Hematopoietic multipotent progenitor cell treated with erythropoietin and hydrocortisone succinate and interleukin-3 and kit ligand, for 15 days (in vitro differentiated cells): ENCODE measurements at places on chromosomes 2 and 18.

- no peak for DNase-seq
These were observed 1642.6 kb upstream of the NXPH2 start for GRCh38 chr2:140422759-140423158.

- DNase-seq, result peak; percentile 72
These were observed 29.3 kb upstream of the SOS1 start for GRCh38 chr2:39150102-39150562.

- no peak for DNase-seq
These were observed 259.6 kb upstream of the ZNF804A start for GRCh38 chr2:184338771-184339170.

- no peak for DNase-seq
These were observed 141.5 kb downstream of the SPHKAP start for GRCh38 chr2:228039752-228040534.
